GM13976 (cell line): ENCODE measurements at places on chromosomes 4 and X.

- DNase-seq: peak; percentile 43
Measured at GRCh38 chr4:165326831-165327210, 648 bp upstream of the MSMO1 start.

DNA sequence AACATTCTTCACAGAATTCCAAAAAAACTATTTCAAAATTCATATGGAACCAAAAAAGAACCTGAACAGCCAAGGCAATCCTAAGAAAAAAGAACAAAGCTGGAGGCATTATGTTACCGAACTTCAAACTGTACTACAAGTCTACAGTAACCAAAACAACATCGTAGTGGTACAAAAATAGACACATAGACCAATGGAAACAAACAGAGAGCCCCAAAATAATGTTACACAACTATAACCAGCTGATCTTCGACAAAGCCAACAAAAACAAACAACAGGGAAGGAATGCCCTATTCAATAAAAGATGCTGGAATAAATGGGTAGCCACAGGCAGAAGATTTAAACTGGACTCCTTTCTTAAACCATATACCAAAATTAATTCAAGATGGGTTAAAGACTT is 1189.6 kb downstream of the PCDH18 start:
- no peak for DNase-seq

- no peak for DNase-seq
Measured at GRCh38 chr4:102715057-102715456, 45.7 kb downstream of the MANBA start.

DNA sequence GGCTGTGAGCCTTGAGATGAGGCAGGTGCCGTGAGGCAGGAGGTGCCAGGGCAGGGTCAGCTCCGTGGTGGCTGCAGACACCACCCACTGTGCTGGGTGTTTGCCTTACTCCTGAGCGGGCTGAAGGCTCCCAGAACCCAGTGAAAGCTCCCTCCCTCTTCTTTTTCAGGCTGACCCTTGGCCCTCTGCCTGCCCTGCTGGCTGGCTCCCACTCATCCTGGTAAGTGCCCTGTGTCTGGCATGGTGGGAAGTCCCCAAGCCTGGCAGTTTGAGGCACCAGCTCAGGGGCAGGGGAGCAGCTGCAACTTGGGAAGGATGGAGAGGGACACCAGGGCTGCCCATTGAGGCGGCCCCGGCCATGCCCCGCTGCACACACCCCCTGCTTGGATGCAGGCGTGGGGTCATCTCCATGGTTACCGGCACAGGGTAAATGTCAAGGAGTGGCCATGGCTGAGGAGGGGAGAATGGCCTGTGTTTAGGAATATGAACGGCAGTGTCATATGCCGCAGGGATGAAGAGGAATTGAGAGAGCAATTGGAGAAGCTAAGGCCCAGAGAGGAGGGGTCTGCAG is 16.8 kb downstream of the SH3BP2 start:
- DNase-seq: no peak

DNA sequence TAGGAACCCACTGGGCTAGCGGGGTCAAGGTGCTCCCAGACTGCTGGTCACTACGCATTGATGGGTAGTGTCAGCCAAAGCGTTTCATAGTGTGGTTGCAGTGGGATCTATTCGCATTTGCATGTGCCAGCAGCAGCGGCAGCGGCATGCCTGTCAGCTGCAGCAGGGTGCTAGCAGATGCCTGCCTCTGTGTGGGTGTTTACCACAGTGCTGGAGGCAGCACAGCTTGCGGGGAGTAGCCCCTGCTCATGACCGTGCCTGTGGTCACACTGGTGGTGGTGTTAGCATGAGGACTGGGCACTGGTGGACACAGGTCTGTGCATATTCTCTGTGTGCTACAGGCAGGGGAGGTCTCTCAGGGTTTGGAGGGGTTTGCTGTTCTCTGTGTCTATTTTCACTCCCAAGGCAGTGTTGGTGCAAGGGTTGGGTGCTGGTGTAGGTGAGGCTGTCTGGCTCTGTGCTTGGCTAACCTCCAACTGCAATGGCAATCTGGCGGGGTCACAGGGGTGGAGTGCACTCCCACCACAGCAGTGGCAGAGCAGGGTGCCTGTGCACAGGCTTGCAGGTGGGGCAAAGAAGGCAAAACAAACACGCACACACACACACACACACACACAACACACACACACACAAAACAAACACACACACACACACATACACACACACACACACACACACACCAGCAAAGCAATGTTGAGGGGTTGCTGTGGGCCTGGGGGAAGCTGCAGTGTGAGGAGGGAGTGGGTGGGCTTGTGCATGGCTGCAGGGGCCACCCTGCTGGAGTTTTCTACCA is 184.4 kb downstream of the GLUD2 start:
- DNase-seq: no peak

- DNase-seq: peak; percentile 55
Measured at GRCh38 chr4:123398853-123399626, 2.4 kb downstream of the SPRY1 start.
